Urinary bladder (tissue), 4 donors: ENCODE measurements at places on chromosomes 5 and 9. TPM values are rescaled to one million over a fixed set of nuclear protein-coding genes. Genes with fewer than 3 reads are reported as not detected.

OMD gene
- total RNA-seq, result 20.5 TPM

CCNI2 gene
- 1.9 TPM for total RNA-seq

DAB2IP gene
- total RNA-seq, result 16.8 TPM

SAXO1 gene
- 0.21 TPM for total RNA-seq

ANKRD55 gene
- not detected for total RNA-seq

SLC46A2 gene
- total RNA-seq, result 3.1 TPM
